ENCODE measurements at places on chromosomes 11 and 22.
A peak's percentile ranks its signal among the peaks of the same experiment; 100 is the strongest.

- no peak for DNase-seq
These were observed 31.0 kb downstream of the TSG101 start for GRCh38 chr11:18495703-18496102.

- DNase-seq = no peak
These were observed 20.3 kb downstream of the UQCR10 start for GRCh38 chr22:29787371-29787980.

- no peak for DNase-seq
These were observed 8.8 kb downstream of the POU2F3 start for GRCh38 chr11:120248551-120249278.

DNA sequence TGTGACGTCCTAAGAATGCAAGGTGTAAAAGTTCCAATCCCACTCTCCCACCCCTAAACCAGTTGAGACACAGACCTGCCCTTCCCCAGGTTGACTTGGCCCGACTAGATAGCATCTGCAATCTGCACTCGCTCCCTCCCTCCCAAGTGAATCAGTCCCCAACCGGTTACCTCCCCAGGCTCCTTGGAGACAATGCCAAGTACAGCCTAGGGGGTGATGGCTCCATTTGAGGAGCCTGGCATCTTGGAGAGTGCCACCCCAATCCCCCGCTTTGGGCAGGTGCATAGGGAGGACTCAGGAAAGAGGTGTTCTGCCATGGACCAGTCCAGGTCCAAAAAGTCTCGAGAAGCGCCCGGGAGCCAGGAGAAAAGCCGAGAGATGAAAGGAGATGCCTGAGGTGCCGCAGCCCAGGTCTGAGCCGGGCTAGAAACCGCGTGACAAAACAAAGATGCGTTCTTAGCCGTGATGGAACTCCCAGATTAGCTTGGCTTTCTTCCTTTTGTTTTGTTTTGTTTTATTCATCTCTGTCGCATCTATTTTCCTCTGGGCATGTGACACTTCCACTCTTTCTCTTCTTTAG is 18.7 kb upstream of the SNX32 start:
- DNase-seq = no peak

DNA sequence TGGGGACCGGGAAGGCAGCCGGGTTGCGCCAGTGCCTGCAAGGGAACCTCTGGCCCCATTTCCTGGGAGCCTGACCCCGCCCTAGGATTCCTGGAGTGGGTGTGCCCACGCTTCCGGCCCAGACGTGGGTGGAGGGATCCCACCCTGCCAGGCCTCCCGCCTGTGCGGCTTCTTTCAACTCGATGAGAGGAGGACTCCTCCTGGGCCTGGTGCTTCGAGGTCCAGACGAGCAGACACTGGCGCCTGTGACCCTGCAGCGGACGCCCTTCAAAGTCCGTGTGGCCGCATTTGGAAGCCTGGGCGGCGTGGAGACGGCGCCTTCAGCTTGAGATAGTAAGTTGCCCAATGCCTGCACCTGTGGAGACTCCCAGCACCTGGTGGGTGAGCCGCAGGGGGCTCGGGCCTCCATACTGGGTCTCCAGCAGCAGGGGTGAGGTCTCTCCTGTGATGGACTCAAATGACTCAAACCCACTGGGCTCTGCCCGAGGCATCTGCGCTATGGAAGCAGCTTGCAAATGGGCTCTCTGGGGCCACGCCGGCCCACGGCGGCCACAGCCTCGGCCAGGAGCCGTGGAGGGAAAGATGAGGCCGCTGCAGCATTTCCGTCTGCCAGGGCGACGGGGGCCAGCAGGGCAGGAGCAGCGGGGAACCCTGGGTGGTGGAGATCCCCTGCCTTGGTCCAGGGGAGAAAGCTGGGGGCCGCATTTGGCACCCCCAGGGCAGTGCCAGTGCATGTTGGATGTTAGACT is 64.3 kb upstream of the PPARA start:
- peak; percentile 92 for DNase-seq

- DNase-seq = no peak
These were observed 8.2 kb upstream of the LRP5 start for GRCh38 chr11:68303982-68304780.
